ENCODE measurements at places on chromosomes 2 and 18.

DNA sequence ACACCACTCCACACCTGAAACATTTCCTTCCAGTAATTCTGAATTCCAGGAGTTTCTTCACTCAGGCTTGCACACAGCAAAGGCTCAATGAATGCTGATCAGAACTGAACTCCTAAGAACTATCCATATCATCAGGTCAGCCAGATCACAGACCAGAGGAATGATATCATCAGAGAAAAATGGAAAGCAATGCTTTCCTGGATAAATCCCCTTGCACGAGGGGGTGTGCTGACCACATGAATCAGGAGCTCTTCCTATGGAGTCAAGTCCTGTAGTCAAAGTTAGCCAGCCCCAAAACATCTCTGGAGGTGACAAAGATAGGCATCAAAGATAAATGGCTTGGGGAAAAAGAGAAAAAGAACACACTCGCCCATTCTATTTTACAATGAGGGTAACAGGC, 83.8 kb upstream of the ACVR2A start:
- no peak for DNase-seq

DNA sequence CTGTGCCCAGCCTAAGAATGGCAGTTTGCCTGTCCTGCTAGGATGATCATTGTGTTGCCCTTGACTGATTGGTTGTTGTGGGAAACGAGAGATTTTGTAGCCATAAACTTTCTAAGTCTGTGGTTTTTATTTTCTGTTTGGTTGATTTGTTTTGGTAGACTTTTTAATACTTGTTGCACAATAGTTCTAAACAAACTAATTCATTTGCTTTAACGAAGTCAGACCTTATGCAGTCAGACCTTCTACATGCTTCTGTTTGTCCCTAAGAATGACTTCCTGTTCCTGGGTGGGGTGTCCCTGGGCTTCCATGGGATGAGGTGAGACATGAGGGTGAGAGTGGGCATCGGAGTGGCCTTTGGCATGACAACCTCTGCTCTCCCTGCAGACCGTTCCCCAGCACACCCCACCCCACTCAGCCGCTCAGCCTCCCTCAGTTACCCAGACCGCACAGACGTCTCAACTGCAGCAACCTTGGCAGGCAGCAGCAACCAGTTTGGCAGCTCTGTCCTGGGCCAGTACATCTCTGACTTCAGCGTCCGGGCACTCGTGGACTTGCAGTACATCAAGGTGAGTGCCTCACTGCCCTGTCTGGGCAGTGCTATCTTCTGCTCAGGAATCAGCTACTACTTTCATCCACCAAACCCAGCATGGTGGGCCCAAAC, 7.8 kb upstream of the CNNM3 start:
- DNase-seq, result no peak

GRCh38 chr2:1740716-1741589, 3.4 kb downstream of the PXDN start:
- no peak for DNase-seq

- DNase-seq, result no peak
These were observed 34.3 kb downstream of the ZAP70 start for GRCh38 chr2:97747716-97748115.

DNA sequence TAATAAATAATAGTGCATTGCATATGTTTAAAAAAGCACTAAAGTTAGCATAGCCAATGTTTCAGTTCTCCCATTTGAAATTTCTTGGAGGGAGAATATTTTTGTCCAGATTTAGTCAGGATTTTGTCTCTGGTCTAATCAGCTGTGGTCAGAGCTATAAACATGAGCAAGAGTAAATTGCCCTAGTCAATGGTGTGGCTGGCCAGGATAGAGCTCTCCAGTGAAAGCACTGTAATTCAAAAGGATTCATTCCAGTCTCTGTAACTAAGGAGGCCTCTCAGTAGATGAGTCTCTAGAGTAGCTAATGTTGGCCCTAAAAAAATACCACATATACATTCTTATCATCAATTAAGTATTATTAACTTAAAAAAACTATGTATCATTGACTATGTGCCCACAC, 241.6 kb downstream of the CDCA7 start:
- DNase-seq, result no peak

DNA sequence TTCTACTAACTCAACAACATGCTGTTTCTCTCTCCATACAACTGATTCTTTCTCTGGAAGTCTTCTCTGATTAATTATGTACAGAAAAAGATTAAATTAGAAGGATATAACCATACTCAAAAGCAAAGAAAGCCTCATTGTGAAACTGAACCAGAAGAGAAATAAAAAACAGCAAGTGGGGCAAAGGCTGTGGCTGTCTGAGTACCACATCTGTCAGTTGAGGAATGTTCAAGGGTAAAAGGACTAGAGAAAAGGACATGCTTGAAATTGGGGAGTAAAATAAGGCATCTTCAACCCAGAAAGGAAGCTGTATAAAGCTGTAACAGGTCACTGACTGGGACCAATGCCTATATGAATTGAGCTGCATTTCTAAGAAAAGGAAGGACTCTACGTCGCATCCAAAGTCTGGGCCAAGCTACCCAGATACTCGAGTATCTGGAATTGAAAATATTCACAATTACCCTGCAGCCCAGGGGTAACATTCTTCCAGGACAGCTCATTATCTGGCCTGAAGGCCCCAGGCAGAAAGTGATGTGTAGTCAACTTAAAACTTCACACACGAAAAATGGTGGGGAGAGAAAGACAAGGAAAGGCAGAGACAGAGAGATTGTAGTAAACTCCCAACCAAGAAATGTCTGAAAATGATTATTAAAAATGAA, 356.0 kb upstream of the GALNT5 start:
- no peak for DNase-seq

- DNase-seq, result no peak
These were observed 30.6 kb downstream of the CACNB4 start for GRCh38 chr2:152068226-152068625.

DNA sequence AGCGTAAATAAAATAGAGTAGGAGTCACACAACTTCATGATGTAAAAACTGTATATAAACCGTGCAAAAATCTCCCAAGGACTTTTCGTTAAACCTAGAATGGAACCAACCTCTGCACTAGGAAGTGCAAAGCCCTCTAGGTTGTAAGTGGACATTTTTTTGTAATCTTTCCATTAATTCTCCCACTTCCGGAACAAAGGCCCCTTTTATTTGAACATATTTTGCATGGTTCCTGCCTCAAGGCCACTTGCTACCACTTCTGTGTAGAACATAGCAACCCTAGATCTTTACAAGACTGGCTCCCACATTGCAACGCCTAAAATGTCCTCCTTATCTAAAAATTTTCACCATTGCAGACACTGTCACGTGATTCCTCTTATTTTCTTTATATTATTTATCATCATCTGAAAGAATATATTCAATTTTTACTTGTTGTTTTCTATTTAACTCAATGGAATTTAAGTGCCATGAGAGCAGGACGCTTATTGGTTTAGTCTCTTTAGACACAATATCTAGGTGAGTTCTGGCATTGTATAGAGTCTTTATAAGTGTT, 249.6 kb upstream of the TMEFF2 start:
- DNase-seq, result no peak

DNA sequence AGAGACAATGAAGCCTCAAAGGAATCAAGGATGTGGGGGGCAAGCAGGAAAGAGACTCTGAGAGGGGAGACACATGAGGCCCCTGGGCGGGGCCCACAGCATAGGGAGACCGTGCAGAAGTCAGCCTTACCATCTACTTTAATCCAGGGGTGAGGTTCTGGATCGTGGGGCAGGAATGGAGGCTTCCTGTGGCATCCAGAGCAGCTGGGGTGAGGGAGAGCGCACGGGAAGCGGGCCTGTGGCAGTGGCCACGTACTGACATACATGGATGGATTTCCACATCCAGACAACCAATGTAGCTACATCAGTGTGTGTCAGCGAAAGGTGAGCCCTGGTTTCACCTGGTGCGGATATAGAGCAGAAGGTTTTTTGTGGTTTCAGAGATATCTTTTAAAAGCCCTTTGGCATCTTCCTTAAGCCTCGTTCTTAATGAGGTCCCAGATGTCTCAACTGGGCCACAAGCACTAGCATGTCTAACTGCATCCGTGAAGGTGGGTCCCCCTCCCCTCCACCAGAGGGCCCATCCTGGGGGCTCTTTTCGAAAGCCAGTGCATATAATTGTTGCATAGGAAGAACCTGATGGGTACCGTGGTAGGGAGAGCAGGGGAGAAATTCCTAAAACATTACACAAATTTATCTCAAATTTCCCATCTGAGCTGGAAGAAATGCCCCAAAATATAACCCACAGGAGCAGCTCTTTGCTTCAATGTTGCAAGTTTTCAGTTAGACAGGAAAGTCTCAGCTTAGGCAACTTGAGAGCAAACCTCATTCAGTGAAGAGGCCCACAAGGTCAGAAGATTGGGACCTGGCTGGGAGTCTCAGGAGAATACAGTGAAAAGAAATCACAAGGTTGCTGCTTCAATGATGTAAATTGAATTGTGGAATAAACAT, 90.9 kb downstream of the SP3 start:
- DNase-seq, result no peak

DNA sequence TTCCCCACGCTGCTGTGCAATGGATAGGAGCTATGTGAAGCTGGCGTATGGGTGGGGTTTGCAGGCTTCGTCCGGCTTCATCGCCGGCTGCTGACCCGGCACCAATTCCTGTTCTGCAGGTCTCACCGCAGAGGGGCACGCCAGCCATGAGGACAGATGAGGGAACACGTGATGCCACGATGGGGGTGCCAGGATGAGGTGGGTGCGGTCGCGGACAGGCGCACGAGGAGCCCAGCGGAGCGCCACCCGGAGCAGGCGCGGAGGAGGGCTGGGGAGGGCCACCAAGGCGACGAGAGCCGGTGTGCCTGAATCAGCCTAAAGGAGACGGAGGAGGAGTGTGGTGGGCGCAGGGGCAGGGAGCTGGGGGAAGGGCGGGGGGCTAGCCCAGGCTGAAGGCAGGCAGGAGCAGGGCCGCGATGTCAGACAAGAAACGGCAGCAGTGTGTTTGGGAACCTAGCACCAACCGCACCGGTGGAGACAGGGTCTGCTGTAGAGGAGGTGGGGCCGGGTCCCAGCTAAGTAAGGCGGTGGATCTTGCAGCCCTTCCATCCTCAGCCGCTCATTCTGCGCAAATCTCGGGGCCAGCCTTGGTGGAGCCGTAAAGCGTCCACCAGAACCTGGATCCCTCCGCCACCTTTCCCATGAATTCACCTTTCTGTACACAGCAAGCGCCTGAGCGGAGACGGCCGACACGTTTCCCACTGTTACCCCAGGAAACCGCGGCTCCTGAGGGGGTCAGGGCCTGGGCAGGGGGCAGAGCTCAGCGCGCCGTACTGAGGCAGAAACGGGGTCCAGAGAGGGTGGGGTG, 17.0 kb upstream of the CD8A start:
- DNase-seq, result peak; percentile 23

DNA sequence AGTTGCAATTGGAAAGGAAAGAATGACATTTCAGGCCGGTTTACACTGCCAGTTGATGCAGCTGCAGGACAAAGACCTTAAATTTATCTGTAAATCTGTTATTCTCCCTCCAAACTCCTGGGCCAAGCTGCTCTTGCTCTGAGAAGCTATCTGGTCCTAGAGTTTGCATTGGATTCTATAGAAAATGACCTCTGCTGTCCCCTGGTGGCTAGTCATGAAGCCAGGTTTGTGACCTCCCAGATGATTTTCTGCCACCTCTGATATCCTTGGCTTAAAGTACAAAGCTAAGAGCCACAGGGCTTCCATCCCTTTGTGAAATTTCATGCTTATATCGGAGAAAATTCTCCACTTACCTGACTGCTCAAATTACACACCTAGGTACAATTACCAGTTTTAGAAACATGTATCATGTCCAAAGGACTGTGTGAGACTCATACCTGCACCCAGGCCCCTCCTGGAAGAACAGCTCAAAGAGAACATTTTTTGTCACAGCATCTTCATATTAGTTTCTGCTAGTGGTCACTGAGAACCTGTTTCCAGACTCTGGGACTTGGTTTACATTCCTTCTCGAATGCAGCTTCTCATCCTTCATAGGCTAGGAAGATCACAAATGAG, 28.9 kb upstream of the IER3IP1 start:
- DNase-seq, result peak; percentile 4

- DNase-seq, result no peak
These were observed 36.0 kb upstream of the NPAS2 start for GRCh38 chr2:100783987-100784386.

DNA sequence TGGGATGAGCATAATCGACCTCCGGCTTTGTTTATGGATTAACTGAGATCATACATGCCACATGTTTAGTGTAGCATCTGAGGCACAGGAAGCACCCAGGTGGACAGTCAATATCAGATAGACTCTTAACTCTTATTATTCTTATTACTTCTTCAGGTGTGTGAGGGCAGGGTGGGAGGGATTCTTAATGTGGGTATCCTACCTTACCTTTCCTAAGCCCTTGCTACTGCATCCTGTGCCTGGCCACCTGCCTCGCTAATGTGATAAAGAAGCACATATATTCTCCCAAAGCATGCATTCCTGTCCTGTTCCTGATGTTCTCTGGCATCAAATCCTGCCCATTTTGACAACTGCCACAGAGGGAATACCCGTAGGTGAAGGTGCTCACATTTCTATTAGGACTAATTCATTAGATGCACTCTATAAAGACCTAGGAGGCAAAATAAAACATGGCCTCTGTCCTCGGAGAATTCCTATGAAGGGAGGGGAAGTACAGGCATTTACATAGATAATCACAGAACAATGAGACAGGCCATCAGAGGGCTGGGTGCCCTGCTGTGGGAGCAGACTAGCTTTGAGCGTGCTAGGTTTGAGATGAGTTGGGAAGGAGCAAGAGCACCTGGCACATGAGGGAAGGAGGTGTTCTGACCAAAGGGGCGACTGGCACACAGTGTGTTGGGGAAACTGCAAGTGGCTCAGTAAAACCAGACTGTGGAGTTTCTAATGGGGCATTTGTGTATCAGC, 19.5 kb upstream of the CELF4 start:
- DNase-seq, result no peak

DNA sequence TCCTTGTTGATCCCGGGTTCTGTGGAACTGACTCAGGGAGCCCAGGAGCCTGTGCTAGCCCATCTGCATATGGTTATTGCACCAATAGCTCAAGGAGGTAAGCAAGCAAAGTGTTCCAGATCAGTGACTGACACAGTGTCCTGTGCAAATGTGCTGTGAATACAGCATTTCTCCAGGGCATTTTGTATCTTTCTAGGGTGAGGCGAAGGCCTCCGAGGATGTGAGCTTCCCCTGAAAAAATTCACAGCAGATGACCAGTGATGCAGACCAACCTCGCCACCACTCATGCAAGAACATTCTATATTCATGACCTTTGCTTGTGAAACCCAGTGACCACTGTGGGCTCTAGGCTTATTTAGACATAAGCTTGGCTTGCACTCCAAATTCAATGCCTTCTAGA, 15.2 kb upstream of the NT5DC4 start:
- DNase-seq, result no peak

GRCh38 chr2:152615177-152615576, 102.1 kb downstream of the PRPF40A start:
- no peak for DNase-seq

GRCh38 chr18:11121443-11121849, 27.9 kb downstream of the PIEZO2 start:
- no peak for DNase-seq

- DNase-seq, result no peak
These were observed 83.5 kb downstream of the IRS1 start for GRCh38 chr2:226716126-226716525.

- DNase-seq, result no peak
These were observed 46.9 kb upstream of the EFEMP1 start for GRCh38 chr2:55970500-55970899.
